NCI-H1930 (cell line): ENCODE measurements at places on chromosomes 5 and 9.

- DNase-seq = peak; percentile 9
Measured at GRCh38 chr5:19977099-19977498, 10.9 kb downstream of the CDH18 start.

GRCh38 chr5:136222580-136223235 is 29.7 kb upstream of the SMIM32 start:
- no peak for DNase-seq

GRCh38 chr9:132260846-132261245 is 93.9 kb downstream of the SETX start:
- DNase-seq = no peak

DNA sequence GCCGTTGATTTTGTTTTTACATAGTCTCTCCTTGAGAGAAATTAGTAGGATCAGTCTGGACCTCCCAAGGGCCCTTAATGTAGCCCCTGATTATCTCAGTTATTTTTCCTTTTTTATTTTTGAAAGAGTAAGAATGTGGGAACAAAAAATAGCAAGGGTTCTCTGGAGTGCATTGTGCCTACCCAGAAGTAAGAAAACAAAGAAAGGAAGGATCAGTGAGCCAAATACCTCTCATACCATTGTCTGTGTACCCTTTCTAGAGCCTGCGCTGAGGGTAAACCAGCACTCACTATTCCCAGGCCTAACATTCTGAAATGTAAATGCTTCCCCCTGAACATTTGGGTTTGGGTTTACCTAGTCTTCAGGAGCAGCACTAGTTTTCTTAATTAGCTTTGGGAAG is 213.0 kb upstream of the TARS1 start:
- DNase-seq = no peak

DNA sequence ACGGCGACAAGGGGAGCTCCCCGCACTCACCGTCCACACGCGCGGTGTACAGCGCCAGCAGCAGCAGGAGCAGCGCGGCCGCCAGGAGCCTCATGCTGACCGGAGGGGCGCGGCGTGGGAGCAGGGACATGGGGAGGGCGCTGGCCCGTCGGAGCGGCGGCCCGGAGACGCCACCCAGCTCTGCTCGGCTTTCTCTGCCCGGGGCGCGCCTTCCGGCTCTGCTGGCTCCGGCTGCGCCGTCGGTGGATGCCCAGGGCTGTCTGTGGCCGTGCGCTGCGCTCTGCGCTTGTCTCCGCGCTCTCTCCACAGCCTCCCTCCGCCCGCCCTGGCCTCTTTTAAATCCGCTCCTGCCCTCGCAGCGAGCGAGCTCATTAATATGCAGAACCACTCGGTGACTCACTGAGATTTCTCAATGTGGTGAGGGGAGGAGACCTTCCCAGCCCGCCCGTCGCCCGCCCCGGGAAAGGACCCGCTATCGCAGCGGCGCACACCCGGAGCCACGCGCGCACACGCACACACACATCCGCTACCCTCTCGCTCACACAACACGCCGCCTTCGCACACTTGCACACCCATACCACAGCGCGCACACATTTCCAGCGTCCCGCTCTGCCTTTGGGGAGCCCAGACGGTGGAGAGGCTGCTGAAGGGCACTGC is at the start of gene CXCL14:
Gene CXCL14 (minus strand): TSS at position 307 of the 657 bp plus-strand sequence. CDS start 213 bp downstream, at position 94.
- no peak for DNase-seq

DNA sequence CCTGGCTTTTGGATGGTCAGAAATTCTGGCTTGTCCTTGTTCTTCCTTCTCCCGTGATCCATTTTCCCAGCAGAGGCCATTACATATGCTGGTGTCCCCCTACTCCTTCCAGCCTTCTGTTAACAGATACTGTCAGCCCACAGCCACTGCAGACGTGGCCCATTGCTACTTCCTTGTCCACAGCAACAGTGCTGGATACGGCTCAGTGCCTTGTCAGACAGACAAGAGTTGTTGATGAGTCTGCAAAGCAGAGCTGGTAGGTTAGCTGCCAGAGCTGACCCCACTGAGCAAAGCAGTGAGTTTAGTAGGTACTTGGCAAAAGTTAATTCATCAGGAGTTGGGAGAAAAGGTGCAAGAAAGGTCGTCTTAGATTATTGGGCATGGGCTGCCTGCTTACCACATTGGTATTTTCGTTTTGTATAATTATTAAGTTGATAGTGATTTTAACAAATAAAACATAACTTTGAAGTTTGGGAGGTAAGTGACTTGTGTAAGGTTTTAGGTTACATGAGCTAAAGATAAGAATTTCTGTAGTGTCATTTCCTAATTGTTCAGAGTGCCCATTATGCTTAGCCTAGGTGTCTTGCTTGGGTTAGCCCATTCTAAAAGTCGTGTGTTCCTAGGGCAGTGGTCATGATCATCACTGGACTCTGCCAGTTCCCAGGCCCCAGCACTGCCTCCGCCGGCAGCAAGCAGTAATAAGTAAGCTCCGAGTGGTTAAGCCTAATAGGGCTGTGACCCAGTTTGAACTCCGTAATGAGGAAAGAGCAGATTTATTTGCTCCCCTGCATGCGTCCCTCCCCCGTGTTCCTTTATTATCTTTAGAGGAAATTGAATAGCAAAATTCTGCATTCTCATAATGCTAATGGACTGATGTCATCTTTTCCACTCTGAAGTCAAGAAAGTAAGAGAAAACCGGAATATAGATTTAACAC is 292.0 kb downstream of the FANCC start:
- no peak for DNase-seq

- DNase-seq = no peak
Measured at GRCh38 chr5:123964884-123965283, 452.9 kb downstream of the CSNK1G3 start.

GRCh38 chr5:36743891-36744772 is 132.4 kb upstream of the NIPBL start:
- DNase-seq = no peak

- DNase-seq = no peak
Measured at GRCh38 chr9:6473151-6473550, 60.2 kb downstream of the UHRF2 start.

DNA sequence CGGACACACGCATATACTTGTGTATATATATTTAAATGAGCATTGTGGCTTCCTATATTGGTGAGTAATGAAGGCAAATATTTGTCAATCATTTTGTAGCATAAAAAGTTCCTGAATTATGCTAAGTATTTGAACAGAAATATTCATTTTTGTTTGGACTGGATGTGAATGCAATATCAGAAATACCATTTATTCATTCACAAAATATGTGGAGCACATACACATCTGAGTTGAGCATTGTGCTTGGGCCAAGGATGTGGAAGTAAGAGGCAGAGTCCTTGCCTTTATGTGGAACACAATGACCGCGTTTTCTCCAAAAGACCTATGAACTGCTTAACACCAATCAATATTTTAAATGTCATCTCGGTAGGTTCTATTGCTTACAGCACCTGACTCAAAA is 1086.5 kb downstream of the NR2F1-AS1 start:
- no peak for DNase-seq

- no peak for DNase-seq
Measured at GRCh38 chr9:74115976-74116375, 381.2 kb upstream of the RORB start.

- DNase-seq = peak; percentile 13
Measured at GRCh38 chr9:132768932-132769905, 99.0 kb downstream of the GTF3C4 start.

DNA sequence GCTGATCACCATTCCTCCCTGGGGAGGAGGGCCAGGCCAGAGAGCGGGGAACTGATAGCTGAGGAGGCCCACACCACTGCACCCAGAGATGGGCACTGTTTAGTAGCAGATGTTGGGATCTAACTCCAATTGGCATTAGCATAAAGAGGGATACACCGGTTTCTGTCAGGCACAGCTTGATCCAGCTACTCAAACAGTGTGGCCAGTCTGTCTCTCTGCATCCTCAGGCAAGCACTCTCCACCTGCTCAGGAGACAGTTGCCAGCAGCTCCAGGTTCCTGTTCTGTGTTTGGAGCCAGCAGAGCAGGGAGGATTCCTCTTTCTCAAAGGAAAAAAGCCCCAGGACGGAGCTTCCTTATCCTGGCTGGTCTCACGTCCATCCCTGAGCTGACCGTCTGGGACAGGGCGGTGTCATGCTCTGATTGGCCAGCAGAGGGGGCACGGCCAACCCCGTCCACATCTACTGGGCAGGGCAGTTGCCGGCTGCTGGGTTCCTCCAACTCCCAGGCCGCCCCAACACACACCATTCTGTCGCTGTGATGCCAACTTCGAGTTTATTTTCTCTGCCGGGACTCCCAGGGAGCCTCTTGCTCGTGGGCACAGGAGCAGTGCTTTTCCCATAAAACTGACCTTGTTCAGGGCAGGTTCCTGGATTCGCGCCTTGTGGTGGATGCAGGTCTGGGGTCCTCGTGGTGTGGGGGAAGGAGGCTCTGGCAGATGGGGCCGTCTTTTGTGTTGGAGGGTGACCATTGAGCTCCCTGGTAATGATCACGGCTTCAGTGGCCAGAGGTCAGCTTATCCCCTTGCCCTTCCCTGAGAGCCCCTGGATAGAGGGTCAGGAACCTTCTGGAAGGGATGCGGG is 47.9 kb downstream of the COL5A1 start:
- no peak for DNase-seq

DNA sequence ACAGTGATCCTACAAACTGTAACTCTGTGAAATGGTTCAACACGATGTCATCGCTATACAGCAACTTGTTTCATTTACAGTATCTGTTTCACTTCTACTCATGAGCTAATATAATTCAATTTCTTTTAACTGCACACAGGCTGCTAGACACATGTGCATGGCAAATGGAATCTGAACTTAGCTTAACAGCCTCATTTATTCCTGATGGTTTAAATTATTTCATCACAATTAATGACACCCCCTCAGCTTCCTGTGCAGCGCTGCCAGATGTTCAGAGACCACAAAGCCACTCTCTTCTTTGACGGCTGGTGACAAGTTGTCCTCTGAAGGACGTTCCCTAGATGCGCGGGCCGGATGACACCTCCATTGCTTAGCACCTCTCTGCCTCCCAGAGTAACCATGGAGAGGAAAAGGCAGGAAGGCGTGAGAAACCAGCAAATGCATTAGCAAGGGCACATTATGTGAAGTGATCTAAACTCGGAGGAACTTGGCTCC is 191.1 kb downstream of the BNC2 start:
- no peak for DNase-seq

DNA sequence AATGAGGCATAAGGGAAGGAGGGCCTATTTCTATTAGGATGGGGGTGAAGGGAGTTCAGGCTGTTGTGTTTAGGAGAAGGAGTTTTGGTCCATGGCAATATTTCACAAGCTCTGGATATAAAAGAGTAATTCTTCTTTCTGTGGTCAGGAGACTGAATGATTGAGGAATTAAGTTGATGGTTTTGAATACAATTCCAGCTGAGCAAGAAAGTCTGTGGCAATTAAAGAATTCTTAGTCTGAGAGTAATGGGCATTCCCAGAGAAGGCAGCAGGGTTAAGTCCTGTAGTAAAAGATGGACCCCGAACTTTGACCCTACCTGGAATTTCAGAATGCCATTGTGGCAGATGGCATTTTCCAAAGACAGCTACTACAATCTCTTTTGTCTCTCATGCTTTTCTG is 202.6 kb downstream of the TLE4 start:
- no peak for DNase-seq

GRCh38 chr9:98547606-98548005 is 161.1 kb downstream of the GABBR2 start:
- DNase-seq = no peak

DNA sequence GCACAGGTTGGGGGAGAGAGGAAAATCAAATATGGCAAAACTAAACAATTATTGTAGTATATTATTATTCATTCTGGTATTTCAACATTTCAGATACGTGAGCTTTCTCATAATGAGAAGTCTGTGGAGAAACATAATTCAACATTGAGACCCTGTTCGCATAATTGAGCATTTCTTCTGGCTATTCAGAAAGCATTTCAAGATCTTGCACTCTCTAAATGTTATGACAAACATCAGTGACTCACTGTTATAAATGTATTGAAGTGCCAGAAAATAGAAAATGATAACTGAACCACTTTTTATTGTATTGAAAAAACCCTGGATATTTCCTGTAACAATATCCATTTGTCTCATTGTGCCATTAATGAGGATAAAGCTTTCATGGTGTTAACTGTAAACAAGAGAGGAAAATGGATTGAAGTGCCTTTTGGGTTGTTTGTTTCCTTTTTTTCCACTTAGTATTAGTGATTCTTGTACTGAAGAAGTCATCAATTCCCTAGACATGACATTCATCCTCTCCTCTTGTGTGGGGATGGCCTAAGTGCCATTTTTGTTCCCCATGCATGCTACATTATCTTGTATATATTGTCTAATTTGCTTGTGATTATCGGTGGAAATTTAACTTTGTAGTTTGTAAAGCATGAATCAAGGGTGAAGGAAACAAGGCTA is 124.6 kb downstream of the CAMK4 start:
- DNase-seq = no peak

DNA sequence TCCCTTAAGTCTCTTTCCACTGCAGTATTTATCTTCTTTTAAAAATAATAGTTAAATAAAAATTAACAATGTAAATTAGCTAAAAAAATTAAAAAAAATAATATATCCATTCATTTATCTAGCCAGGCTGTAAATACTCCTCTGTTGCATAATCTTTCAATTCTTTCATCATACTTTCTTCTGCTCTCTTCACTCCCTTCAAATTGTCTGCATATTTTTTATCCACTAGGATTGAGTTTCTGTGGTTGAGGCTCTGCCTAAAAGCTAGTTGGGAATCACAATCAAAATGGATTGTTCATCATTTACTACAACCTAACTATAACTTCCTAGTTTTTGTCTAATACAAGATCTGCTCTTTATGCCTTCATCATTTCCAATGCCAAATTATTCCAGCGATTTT is 182.2 kb downstream of the PDE4D start:
- no peak for DNase-seq

GRCh38 chr5:147731431-147732290 is 50.9 kb downstream of the JAKMIP2 start:
- DNase-seq = no peak

DNA sequence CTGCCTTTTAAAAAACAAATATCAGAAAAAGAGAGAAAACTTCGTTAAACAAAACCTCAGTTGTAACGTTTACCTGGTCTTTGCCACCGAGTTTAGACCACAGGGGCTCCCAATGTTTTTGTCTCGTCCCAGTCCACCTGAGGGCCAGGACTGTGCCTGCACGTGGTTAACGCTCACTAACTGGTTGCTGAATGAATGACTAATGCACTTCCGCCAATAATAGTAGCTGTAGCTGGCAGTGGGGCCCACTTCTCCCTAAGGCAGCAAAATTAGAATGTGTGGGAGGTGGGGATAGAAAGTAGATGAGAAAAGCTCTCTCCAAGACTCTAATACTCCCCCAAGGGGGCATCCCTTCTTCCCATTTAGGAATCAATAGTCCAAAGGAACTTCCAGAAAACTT is 29.1 kb upstream of the MED27 start:
- DNase-seq = no peak
